ENCODE measurements at places on chromosomes 12 and 14.

- DNase-seq: no peak
These were observed 59.0 kb upstream of the STXBP6 start for GRCh38 chr14:25108959-25109358.

DNA sequence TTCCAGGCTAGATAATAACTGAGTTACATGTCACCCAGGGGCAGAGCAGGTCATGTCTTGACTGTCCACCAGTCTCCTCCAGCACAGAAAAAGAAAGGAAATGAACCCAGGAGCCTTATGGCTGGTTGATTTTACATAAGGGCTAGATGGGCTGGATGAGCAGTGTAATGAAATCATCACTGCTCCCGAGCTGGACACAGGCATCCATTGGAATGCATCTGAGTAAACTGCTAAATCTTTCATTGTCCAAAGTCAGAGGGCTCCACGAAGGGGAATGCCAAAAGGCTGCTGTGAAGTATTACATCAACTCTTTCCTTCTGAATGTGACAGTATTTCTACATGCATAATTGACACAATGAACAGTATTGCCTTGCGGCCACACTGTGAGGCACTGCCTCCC, 30.1 kb upstream of the TSPAN11 start:
- no peak for DNase-seq

- DNase-seq: no peak
These were observed 443.2 kb upstream of the FOXG1 start for GRCh38 chr14:28323366-28323765.

GRCh38 chr12:50613463-50613862, 108.7 kb downstream of the DIP2B start:
- no peak for DNase-seq

GRCh38 chr12:103846415-103846814, 5.4 kb upstream of the NT5DC3 start:
- no peak for DNase-seq

DNA sequence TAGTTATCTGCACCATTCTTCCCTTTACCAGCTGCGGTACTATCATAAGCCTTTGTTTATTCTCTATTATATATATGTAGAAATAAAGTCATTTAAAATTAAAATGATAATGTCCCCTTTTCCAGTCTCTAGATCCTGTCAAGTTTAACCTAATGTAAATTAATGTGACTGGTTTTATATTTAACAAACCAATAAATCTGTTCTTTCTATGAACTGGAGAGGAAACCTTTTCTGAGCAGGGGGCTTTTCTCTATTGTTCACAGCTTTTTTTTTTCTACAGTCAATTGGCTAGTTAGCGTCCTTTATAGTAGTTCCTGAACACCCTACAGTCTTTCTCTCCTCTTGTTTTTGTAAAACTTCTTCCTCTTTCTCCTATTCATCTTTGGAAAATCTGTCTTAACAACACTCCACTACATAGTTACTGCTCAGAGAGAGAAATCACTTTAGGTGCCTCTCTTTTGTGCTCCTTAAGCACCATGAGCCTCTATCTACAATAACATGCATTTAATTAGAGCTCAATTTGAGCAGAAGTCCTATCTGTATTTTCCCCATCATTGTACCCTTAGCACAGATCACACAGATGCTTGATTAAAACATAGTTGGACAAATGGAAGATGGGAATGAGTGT, 332.6 kb upstream of the SYT1 start:
- no peak for DNase-seq

GRCh38 chr14:41605550-41606281, 960 bp upstream of the LRFN5 start:
- DNase-seq: no peak

GRCh38 chr12:130469552-130469951, 131.9 kb downstream of the PIWIL1 start:
- no peak for DNase-seq

DNA sequence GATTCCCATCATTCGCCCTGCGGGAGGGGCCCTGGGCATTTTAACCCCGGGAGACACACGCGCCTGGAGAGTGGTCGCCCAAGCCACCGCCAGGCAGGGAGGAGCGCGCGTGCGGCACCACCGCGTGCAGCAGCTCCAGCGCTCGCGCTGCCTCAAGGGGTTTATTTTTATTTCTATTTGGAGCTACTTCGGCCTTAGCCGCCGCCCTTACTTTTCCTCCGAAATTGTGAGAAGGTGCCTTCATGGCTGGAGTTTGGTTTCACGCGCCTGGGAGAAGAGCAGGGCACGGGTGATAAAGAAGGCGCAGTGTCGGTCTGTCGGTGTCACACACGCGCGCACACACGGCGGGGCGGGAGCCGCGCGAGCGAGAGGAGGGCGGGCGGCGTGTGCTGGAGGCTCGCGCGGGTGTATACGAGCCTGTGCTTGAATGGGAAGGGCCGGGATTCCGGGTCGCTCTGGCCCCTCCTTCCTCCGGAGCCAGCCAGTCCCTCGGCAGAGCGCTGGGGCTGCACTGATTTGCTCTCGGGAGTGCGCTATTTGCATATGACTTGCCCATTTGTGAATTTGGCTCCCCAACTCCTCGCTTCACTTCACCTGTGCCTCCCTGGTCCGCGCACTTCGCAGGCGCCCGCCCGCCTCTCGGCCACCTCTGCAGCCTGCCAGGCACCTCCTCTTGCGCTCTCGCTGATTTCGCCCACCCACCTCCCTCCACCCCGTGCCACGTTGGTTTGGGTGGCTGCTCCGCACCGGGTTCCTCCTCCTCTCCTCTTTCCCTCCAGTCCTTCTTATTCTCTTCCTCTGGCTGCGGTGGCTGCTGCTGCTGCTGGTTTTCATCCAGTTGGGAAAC, 932.3 kb downstream of the DIO2 start:
- DNase-seq: no peak

- no peak for DNase-seq
These were observed 46.9 kb downstream of the BEGAIN start for GRCh38 chr14:100540141-100540925.

GRCh38 chr14:73241481-73242165, 4.3 kb downstream of the PAPLN start:
- DNase-seq: no peak

- no peak for DNase-seq
These were observed 813.3 kb downstream of the BCL11B start for GRCh38 chr14:98458702-98459101.

- DNase-seq: no peak
These were observed 27.7 kb downstream of the KRT18 start for GRCh38 chr12:52976574-52977071.

DNA sequence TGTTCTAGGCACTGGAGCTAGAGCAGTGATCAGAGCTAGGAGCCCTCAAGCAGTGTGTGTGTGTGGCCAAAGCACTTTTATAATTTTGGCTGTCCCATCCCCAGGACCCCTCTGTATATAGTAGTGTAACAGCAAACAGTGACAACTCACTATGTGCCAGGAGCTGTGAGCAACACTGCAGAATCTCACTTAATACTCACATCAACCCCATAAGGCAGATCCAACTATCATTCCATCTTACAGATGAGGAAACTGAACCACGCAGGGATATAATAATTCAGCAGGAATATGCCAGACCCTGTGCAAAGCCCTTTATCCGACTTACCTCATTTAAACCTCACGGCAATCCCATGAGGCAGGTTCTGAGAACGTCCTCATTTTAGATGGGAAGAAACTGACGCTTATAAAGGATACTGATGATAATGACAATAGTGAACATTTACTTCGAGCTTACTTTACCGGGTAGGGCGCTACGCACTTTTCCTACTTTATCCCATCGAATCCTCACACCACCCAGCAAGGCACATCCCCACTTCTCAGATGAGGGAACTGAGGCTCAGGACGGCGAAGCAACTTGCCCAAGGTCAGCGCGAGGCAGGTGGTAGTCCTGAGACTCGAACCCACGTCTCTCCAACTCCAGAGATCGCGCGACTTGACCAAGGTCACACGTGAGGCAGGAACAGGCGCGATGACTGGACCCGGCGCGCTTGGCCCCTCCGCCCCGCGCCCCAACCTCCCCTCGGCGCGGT, 687 bp downstream of the RAB35 start:
- no peak for DNase-seq

GRCh38 chr14:56555921-56556570, 23.6 kb upstream of the TMEM260 start:
- DNase-seq: no peak

DNA sequence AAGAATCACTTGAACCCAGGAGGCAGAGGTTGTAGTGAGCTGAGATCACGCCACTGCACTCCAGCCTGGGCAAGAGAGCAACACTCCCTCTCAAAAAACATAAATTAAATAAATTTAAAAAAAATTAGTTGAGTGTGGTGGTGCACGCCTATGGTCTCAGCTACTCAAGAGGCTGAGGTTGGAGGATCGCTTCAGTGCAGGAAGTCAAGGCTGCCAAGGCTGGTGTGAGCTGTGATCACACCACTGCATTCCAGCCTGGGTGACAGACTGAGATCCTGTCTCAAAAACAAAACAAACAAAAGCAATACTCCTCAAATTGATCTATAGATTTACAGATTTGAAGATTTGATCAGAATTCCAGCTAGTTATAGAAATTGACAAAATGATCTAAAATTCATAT, 92.7 kb upstream of the RESF1 start:
- no peak for DNase-seq

DNA sequence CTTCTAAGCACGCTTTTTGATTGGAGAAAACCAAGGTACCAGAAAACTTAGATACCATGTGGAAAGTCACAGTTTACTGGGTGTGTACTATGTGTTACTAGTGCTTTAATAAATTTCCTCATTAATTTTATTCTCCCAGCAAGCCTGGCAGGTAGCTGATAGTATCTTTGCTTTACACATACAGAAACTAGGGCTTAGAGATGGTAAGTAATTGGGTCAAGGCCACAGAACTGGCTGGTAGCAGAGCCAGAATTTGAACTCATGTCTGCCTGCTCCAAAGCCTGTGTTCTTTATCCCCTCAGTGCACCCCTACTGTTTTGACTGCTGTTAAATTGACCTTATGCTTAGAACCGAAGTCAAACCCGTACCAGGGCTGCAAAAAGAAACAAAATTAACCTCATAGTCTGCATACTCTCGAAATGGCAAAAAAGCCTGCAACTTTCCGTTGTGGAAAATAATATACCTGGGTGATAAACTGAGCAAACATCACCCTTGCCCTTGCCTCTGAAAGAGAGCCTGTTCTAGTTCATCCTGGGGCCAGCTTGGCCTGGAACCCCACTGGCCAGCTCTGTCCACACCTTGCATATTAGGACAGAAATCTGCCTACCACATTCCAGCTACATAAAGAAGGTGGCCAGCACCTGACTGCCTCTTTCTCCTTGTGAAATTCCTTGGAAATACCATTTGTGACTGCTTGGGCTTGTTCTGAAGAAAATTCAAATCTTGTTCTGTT, 118.9 kb downstream of the ETV6 start:
- no peak for DNase-seq

GRCh38 chr12:19052689-19053088, 76.8 kb upstream of the PLEKHA5 start:
- no peak for DNase-seq

DNA sequence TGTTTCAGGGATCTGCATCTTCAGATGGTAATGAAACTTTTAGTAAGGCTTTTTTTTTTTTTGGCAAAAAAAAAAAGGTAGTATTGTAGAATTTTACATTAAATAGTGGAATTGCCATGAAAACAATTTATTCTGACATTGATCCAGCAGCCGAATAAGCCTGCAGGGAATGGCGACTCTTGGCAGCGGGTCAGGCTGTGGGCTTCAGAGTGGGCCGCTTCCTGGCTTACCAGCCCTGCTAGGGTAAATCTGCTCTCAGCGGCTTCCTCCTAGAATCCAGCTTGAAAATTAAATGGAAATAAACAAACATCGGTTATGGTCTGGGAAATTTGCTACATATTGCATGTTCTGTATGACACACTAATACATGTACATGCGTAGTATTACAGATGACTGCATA, 34.8 kb downstream of the SFSWAP start:
- DNase-seq: no peak

DNA sequence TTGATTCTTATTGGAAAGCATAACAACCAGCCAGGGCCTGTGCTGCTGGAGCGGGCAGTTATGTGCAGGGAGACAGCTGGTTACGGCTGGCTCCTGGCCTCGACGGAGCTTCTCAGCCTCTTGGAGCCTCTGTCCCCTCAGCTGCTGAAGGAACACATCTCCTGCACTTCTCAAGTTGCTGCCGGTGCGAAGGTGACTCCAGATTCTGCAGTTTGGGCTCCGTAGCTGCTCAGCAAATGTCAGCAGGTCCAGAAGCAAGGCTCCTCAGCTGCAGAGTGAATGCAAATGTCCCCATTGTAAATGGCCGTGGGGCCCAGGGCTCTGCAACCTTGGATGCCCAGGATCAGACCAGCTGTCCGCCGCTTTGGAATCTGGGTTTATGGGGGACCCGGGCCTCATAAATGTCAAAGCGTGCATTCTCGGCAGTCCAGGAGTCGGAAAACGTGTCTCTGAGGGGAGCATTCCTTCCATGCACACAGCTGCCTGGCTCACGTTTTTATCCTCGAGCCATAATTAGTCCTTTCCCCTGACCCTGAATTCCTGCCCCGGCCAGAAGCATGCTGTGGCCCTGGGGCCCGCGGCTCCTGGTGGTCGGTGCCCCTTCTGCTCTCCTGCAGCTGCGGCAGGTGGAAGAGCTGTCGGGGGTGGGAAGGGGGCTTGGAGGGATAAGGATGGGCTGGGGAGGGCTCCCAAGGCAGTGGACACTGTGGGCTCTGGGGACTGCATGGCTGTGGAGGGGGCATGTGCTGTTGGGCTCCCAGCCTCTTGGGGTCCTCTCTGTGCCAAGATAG, 106.0 kb downstream of the KIF26A start:
- DNase-seq: no peak

- no peak for DNase-seq
These were observed 15.1 kb upstream of the NEK9 start for GRCh38 chr14:75141967-75142366.

- no peak for DNase-seq
These were observed 22.5 kb upstream of the C14orf132 start for GRCh38 chr14:96016501-96017160.

GRCh38 chr14:68822132-68822651, 29.3 kb upstream of the ZFP36L1 start:
- DNase-seq: no peak

- DNase-seq: no peak
These were observed at the start of gene TAS2R19 for GRCh38 chr12:11022520-11022919. Gene TAS2R19 (minus strand): TSS chr12:11022620. CDS start chr12:11022571, 49 bp downstream.

DNA sequence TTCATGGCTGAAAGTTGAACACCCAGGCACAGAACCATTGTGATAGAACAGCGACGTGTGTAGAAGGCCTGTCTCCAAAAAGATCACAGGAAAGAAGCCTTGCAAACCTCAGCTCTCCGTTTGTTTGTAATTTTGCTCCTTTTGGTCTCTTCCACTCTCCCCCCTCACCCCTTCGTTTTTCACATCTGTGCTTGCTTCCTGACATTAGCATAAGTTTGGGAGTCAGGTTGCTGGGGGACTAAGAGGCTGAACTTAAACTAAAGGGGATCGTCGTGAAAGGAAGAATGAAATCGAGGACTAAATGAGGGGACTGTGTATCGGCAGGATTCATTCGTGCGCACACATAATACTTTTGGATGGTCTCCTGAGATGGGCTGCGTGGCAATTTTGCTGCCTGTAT, 200.6 kb downstream of the BCAT1 start:
- DNase-seq: no peak

- DNase-seq: no peak
These were observed 88.7 kb downstream of the RIC8B start for GRCh38 chr12:106863189-106863588.

GRCh38 chr14:59339524-59340330, 125.5 kb downstream of the GPR135 start:
- DNase-seq: no peak
